ENCODE measurements at places on chromosomes 6 and 20.

- no peak for DNase-seq
Observed at GRCh38 chr6:154041001-154041400, 2.0 kb downstream of the OPRM1 start.

DNA sequence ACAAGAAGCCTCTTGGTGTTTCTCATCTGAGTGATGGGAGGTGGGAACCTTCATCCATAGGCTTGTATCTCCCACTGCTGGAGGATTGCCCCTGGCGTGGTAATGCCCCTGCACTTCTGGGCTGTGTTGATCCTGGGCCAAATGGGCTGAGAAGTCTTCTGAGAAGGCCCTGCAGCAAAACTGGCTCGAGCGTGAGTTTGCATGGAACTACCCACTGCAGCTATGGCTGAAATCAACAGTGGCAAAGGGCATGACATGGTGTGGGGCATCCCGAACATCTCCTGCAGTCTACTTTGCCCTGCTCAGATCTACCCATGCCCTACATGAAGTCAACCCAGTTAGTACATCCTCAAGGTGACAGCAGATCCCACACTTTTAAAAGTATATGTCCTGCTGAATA is 130.6 kb downstream of the NRN1 start:
- DNase-seq = no peak

- no peak for DNase-seq
Observed at GRCh38 chr6:3176562-3177355, 19.4 kb upstream of the TUBB2A start.

- no peak for DNase-seq
Observed at GRCh38 chr6:39669973-39670342, 55.2 kb downstream of the KIF6 start.

DNA sequence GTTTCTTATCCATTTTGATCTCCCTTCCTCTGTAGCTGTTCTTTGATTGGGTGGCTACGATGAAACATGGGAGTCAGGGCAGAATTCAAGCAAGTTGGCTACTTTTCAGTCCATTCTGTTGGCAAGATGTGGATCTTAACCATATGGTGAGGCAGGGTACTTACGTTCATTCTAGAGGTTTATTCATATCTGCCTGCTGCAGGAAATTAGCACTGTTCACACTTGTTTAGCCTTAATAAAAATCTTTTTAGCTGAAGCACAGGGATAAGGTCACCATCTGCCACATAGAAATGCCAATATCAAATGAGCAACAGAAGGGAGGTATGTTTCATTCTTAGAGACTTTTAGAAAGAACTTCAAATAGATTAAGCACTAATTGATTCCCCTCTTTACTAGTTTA is 83.9 kb downstream of the GRIK2 start:
- peak; percentile 99 for DNase-seq

DNA sequence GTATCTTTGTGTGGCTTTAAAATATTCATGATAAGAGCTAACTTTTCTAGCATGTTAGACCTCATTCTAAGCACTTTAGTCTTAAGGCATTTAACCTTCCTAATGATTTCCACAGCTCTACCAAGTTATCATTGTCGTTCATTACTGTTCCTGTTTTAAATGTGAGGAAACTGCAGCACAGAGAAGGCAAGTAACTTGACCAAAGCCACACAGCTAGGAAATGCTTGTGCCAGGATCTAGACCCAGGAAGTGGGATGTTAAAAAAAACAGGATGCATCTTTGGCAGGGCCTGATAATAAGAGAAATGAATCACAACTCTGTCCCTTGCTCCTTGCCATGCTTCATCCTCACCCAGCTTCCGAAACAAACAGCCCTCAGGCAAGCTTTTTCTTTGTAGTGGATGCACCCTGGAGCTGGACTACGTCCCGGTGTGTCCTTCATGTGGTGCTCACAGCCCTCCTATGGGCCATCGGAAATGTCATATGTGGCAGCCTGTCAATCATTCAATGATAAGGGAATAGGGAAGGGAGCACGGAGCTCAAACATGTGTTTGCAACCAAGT is 196.9 kb upstream of the RREB1 start:
- no peak for DNase-seq

GRCh38 chr20:63067721-63068560 is 61.2 kb upstream of the BHLHE23 start:
- DNase-seq = no peak
